Sigmoid colon (tissue), 7 donors: ENCODE measurements at places on chromosomes 4 and X. TPM values are rescaled to one million over a fixed set of nuclear protein-coding genes. Genes with fewer than 3 reads are reported as not detected.

RNF212 gene
- not detected for polyA plus RNA-seq

CXCL10 gene
- polyA plus RNA-seq, result not detected

MAGEB17 gene
- 0.04 TPM for polyA plus RNA-seq

POU4F2 gene
- not detected for polyA plus RNA-seq

UGT2B10 gene
- 0.07 TPM for polyA plus RNA-seq

TMPRSS11F gene
- not detected for polyA plus RNA-seq

PDE6B gene
- polyA plus RNA-seq, result 4.1 TPM

PAGE5 gene
- not detected for polyA plus RNA-seq

SSX4B gene
- polyA plus RNA-seq, result not detected
